ENCODE measurements at places on chromosomes 1 and 21.

GRCh38 chr1:27010226-27010994, 2.2 kb downstream of the TENT5B start:
- no peak for DNase-seq

DNA sequence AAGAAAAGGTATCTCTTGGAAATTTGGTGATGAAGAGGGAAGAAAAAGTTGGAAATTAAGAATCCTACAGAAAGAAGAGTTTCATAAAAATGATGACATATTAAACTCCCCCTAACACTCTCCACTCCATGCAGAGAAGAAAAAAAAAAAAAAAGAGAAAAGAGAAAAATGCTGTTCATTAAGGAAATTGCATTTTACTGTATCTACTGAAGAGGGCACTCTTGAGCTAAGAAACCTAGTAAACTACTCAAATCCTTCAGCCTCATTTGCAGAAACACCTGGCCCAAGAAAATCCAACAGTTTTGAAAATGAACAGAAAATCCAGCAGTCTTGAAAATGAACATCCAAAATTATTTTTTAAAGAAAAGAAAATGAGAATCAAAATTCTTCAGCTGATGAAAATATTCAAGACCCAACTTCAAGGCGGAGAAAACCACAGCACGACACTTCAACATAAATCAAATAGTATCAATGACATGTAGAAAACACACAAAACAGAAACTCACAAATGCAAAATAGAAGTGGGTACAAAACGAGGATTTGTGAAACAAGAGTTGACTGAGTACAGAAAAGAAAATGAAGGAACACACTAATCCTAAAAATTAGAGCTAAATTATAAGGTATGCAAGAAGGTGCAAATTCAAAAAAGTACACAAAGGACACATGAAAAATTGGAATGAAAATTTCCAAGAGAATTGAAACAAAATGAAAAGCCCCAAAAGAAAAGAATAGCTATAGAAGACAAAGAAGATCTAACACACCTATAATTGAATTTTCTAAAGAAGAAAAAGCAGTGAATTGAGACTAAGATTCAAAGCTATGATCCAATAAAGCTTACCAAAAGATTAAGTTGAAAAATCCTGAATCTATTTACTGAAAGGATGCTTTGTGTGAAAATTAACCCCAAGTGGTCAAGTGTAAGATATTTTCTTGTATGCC, 73.2 kb upstream of the DNAJC6 start:
- no peak for DNase-seq

- no peak for DNase-seq
Observed at GRCh38 chr1:195733408-195733807, 874.8 kb downstream of the KCNT2 start.

- DNase-seq: no peak
Observed at GRCh38 chr21:15084668-15085067, 19.9 kb upstream of the NRIP1 start.

DNA sequence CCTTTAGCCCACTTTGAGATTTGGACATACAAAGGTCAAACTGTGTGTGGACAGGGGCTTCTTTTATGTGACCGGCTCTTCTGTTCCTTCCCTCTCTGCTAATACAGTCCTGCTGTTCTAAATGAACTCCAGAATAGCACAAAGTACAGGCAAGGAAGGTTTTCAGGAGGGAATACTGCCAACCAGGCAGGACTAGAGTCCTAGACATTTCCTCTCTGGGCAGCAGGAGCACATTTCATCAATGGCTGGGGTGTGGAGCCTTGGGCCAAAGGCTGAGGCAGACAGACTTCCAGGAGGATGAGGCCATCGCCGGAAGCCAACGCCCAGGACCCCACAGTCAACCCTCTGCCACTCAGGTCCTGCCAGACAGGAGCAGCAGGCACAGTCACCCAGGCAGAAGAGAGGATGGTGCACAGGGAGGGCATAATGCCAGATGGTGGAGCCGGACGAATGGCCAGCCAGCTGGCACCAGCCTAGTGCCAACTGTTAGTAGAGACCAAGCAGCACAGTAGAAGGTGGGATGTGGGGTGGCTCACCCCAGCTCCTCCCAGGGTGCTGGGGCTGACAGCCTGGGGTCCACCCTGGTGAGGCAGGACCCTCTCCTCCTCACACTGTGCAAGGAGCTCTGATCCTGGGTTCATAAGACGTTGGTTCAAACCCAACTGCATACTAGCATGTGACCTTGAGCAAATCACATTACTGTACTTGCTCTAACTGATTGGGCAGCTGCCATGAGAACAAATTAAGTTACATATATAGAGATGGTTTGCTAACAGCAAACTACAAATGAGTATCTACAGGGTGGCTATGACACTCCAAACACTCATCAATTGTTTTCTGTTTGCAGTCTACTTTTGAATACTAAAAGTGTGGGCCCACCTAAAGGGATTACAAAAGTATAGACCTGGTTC, 410.7 kb downstream of the SIPA1L2 start:
- DNase-seq: no peak

DNA sequence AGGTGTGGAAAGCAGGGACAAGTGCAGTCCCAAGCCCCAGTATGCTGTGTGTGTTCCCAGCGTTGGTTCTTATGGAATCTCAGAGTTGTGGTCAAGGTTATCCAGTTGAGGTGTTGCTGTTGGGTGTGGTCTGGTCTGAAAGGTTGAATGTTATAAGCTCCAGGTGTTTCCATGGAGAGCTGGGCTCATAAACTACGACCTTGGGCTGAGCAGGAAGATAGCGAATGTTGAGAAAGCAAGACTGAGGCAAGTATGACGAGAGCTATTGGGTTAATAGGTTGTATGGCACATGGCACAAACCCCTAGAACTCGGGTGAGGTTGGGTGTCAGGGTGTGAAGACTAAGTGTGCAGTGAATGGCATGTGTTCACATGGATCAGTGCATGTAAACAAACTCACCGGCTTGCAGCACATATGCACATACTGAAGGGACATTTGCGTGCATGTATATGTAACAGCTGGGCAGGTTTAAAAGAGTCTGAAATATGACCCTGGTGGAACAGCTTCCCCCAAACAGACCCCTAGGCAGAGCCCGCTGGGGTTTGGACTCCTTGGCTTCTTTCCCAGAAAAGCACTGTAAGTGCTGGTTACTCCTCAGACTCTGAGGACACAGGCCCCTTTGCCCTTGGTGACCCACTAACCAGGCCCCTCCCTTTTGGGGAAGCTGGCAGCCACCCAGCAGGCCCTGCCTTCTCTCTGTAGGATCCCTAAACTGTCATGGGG, 117.5 kb downstream of the NAV1 start:
- no peak for DNase-seq

DNA sequence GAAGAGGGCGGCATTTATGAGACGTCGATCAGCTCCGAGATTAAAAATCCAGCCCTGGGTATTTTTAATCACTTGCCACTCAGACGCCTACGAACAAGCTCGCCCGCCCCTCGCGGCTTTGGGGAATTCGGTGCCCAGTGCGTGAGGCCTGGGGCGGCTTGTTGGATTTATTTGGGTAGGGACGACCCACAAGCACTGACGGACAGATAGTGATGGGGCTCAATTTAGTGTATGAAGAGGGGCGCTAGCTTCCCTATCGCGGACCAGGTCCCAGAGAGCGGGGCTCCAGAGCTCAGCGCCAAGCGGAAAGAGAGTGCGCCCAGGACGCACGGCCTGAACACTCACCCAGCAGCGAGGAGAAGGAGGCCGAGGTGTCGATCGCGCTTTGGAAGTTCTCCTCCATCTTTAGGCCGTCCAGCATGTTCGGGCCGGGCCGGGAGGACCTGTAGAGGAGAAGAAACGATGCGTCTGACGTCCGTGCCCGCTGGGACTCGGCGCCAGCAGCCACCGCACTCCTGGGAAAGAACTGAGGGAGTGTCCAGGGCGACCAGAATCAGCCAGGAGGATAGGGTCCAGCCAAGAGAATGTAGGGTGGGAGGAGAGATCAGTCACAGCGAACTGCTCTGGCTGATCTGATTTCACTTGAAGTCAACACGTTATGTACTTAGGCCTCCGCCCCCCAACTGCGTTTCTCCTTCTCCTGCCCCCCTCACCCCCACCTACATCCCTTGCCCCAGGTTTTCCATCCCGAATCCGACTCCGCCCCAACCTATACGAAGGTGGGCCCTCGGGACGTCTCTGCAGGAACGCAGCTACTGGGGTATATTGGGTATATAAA, 1.2 kb downstream of the LMX1A start:
- DNase-seq: no peak

GRCh38 chr1:231432996-231433395, 10.9 kb upstream of the EGLN1 start:
- no peak for DNase-seq

- no peak for DNase-seq
Observed at GRCh38 chr1:155910621-155911121, 478 bp downstream of the RIT1 start.

DNA sequence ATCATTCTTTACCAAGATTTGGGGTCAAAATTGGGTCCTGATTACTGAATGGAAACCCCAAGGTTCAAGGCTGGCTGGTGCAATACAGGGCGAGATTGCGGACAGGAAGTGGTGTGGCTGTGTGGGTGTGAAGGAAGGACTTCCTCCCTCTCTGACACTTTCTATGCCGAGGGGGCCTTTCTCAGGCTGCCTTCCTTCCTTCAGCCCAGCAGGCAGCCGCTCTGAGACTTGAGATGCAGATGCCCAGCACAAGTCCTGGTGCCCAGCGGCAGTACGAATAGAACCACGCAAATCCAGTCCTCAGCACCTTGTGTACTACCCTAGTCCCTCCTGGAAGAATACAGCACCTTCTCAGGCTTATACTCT, 16.3 kb downstream of the BATF3 start:
- no peak for DNase-seq

GRCh38 chr1:29475326-29475725, 239.0 kb downstream of the PTPRU start:
- DNase-seq: no peak

DNA sequence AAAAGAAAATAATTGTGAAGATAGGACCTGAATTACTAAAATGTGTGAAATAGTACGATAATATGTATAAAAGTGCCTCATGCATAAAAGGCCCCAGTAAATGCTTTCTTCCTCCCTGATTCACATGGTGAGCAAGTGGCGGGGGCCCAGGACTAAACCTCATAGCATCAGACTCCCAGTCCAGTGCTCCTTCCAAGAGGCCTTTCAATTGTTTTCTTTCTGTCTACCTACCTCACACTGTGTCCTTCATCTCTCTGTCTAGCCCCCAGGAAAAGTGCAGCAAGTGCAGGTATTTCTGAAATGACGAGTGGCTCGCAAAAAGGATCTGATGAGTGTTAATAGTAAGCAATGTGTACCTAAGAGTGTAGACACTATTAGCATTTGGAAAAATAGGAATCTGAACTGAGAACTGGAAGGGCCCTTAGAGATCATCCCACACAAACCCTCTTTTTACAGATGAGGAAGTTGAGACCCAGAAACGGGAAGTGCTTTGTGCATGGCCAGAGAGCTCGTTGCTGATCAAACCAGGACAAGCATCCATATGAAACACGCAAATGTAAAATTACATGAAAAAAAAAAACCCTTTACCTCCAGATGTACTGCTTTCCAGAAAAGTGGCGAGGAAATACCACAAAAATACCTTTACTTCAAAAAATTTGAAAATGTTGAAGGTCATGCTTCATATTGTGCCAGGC, 118.2 kb upstream of the HOOK1 start:
- no peak for DNase-seq

DNA sequence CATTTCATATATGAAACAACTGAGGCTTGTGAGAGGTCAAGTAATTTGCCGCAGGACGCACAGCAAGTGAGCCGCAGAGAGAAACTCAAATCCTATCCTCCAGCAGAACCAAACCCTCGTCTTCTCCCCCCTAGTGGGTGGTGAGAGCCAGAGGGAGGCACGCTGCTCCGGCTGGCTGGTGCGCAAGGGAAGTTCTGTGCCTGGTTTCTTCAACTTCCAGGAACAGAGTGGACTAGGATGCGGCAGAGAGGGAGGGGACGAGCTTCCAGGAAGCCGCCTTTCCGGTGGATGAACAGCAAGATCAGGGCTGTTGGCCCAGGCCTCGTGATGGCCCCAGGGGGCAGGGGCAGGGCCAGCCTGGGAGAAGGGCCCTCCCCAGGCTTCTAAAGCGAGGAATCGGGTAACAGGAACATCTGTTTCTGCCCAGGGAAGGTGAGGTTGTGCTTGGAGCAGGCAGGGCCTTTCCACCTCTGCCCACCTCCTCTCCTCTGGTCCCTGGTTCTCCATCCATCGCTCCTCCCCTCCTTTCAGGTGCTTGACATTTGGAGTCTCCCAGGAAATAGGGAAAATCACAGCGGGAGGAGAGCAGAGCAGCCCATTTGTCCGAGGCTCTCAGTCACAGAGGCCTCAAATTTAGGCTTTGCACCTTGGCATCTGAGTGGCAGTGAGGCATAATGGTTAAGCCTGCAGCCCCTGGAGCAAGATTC, 16.8 kb upstream of the PDIK1L start:
- no peak for DNase-seq

DNA sequence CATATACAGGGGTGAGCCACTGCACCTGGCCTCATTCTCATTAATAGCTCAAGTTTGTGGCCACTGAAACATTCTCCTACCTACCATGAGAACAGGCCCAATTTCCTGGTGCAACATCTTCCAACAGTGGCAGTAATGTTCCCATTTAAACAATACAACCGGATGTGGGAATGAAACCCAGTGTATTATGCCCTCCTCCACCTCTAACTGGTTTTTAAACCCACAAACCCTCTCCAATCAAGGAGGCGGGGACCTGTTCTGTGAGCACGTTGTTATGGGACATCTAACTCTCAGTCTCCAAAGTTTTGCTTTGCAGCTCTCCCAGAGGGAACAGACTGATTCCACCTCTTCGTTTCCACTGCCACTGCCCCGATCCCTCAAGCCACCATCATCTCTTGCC, 2.6 kb downstream of the CTNNBIP1 start:
- no peak for DNase-seq

DNA sequence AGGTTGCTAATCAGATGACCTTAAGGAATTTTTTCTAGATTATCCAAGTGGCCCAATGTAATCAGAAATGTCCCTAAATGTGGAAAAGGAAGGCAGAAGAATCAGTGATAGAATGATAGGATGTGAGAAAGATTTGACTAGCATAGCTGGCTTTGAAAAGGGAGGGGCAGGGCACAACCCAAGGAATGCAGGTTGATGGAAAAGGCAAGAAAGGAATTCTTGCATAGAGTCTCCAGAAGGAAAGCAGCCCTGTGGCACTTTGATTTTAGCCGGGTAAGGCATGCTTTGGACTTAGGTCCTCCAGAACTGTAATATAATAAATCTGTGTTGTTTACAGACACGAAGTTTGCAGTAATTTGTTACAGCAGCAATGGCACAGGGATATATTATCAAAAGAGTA, 375.7 kb upstream of the B3GALT2 start:
- no peak for DNase-seq

Data from activated CD4-positive, alpha-beta T cell treated with anti-CD3 and anti-CD28 coated beads, Interleukin-2, amount 50 U/mL, for 24 hours (primary cell).